Fibroblast of the aortic adventitia (primary cell): ENCODE measurements at places on chromosomes 7 and 10.

DNA sequence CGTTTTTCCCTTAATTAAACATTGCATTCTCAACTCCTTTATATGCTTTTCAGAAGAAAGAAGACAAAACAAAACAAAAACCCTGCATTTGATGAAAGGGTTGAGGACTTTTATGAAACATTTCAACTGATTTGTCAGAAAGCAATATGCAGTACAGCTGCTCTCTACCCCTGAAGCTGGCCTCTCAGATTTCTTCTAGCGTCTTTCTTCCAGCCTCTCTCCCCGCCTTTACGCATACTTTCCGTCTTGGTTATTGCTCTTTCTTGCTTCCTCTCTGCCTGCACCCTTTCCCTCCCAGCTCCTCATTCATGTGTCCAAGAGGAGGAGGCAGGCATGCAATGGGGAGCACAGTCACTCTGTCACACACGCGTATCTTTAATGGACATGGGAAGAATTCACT is 91.0 kb upstream of the COL1A2 start:
- DNase-seq: peak; percentile 87

DNA sequence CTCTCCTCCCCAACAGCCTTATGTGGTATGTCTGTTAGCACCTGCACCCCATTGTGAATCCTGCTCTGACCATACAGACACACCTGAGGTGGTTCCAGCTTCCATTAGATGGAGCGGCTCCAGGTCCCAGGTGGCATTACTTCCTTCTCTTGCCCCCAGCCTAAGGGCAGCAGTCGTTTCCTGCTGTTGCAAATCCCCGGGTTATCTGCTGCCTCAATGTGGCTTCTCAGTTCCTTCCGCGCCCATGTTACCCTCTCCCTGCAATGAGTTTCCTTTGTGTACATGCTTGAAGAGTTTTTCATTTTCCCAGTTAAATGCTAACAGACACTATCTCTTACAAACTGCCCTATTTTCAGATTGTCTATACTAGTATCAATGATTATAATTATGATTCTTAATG is 62.8 kb upstream of the PRKCQ start:
- DNase-seq: no peak

DNA sequence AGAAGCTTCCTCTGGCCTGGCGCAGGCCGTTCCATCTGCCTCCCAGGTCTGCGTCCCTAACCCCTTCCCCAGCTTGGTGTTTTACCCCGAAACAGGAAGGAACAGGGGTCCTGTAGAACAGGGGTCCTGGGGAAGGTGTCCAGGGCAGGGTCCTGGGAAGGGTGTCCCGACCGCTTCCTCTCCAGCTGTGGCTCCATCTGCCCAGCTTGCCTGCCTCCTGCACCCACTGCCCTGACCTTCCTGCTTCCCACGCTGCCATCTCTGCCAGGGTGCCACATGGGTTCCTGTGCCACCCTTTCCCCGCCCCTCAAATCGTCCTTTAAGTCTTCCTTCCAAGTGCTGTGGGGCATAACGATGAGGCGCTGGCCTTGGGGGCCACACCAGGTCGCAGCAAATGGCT is 32.4 kb downstream of the WDR86 start:
- DNase-seq: no peak

DNA sequence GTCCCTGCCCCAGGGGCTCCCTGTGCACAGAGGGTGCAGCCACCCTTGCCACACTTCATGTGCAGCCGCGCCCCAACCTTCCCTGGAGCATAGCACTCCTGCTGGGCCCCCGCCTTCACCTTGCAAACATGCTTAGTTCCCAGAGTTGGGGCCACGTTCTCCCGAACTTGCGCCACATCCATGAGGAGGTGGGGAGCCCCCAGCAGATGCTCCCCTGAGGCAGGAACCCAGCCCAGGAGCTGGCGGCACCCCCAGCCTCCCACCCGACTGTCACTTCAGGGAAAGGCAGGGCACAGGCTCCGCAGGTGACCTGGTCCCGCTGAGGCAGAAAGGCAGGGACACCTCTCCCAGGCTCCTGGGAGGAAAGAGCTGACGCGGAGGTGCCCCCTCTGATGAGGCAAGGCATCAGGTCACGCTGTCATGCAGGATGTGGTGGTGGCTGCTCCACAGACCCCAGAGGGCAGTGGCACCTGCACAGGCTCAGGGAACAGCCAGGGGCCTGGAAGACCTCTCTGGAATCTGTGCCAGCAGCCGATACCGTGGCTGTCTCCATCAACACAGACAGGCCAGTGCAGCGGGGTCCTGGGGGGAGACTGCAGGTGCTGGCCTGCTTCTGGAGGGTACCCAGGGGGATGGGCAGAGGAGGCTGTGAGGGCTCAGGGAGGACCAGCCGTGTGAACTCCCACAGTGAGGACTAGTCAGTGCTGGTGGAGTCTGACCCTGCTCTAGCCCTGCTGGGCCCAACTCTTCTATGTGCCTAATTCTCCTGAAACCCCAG is 221.3 kb downstream of the MAD1L1 start:
- no peak for DNase-seq

GRCh38 chr10:119412244-119413092 is 130.1 kb downstream of the RGS10 start:
- DNase-seq: peak; percentile 61

- DNase-seq: peak; percentile 73
Measured at GRCh38 chr7:73342645-73343044, 14.7 kb downstream of the FKBP6 start.

- DNase-seq: no peak
Measured at GRCh38 chr10:123135415-123136141, at the start of gene HMX3. Gene HMX3 (plus strand): TSS chr10:123135970. CDS start chr10:123136051, 81 bp downstream.

DNA sequence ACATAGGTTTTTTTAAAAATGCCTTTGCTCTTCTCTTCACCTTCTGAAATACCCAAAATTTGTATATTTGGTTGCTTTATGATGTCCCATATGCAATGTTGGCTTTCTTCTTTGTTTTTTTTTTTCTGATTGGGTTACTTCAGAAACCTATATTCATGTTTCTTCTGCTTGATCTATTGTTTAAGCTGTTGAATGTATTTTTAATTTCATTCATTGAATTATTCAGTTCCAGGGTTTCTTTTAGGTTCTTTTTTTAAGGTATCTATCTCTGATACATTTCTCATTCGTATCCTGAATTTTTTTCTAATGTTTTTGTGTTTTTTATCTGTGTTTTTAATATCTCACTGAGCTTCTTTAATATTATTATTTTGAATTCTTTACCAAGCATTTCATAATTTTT is 221.0 kb upstream of the MTPN start:
- DNase-seq: no peak

DNA sequence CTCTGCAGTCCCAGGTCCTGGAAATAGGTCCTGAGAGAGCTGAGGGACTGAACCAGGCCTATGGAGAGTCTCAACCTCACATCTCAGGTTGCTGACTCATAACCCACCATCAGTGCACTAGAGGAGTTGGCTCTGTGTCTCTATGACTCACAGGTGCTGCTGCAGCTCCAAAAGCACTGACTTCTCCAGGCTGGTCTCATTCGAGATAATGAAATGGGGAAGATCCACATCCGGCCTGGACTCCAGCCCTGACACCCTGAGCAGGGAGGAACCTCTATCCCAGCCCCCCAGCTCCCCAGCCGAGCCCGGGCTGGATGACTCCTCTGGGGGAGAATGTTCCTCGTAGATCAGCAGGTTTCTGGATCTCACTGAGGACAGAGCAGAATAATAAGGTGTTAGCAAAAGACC is 35.5 kb upstream of the DGKI start:
- DNase-seq: peak; percentile 99

GRCh38 chr10:56370217-56371113 is 9.4 kb upstream of the ZWINT start:
- no peak for DNase-seq

GRCh38 chr10:48234295-48234694 is 40.2 kb downstream of the FRMPD2 start:
- DNase-seq: no peak

GRCh38 chr7:71630516-71630915 is 498.6 kb downstream of the GALNT17 start:
- no peak for DNase-seq

GRCh38 chr10:132834891-132835847 is 49.2 kb upstream of the NKX6-2 start:
- no peak for DNase-seq

DNA sequence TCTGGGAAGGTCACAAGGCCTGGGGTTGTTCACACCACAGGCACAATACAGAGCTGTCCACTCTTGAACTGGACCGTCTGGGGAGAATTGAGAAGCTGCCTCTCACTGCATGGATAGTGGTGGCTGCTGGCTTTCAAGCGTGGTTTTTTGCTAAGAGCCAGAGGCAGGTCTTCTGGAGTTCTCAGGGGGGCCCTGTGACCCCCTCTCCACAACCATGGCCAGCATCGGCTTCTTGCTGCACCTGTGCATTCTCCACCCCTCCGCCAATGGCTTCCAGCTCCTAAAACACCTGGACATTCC is 140.3 kb downstream of the ADCY1 start:
- DNase-seq: no peak

DNA sequence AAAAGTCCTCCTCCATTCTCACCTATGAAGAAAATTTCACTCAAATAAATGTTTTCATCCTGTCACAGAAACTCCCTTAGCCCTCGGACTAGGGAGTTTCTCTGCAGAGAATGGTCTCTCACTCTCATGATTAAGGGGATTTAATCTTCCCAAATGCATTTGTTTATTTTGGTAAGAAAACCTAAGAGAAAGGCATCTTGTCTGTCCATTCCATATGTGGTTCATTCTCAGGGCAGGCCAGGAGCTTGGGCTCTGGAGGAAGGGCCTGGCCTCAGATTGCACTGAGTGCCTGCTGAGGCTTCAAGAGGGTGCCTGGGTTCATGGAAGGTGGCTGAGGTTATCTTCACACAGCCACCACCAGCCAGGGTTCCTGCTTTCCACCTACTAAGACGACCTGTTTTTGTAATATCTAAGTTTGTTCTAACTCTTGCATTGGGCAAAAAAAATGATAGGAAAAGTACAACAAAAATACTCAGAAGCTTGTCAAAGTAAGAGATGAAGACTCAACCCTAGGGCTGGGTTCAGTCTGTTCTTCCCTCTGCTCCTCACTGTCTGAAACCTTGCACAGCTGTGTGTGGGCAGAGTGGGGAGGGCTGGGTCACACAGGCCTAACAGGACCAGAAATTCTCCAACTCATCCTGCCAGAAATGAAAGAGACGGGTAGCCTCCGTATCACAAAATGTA is 186.7 kb downstream of the CXCL12 start:
- peak; percentile 34 for DNase-seq

GRCh38 chr10:90999512-91000172 is 78.8 kb upstream of the ANKRD1 start:
- DNase-seq: no peak

DNA sequence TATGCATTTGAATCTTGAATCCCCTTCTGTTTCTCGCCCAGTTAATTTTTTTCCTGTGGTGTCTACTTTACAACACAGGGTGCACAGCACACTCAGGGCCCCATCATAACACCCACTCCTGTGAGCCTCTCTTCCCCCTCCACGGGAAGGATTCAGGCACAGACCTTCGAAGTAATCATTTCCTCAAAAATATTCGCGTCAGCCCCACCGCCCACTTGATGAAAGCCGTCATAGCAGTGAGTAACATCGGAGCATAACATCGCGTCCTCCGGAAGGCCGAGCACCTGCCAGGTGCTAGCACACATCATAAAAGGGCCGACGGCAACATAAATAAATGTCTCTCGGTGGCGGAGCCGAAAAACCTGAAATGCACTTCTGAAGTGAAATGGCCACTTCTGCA is 201.7 kb upstream of the ADARB2 start:
- no peak for DNase-seq

- DNase-seq: no peak
Measured at GRCh38 chr7:43314379-43315158, 202.1 kb downstream of the HECW1 start.

- DNase-seq: no peak
Measured at GRCh38 chr7:87144173-87144657, 8.0 kb upstream of the DMTF1 start.

DNA sequence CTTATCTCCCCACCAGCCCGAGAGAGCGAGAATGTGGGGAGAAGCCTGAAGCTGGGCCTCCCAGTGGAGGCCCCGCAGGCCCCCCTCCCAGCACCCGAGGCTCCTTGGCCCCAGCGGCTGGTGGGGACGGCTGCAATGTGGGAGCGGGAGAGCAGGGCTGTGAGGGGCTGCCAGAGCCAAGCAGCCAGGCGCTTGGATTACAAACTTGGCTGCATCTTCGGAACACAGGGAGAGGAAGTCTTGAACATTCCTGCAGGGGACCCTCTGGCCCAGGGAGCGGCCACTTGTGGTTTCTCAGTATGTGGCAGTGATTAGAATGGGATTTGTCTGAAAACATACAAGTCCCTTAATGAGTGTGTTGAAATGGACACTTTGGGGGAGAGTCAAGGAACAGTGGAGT is 23.2 kb downstream of the ELN start:
- no peak for DNase-seq

DNA sequence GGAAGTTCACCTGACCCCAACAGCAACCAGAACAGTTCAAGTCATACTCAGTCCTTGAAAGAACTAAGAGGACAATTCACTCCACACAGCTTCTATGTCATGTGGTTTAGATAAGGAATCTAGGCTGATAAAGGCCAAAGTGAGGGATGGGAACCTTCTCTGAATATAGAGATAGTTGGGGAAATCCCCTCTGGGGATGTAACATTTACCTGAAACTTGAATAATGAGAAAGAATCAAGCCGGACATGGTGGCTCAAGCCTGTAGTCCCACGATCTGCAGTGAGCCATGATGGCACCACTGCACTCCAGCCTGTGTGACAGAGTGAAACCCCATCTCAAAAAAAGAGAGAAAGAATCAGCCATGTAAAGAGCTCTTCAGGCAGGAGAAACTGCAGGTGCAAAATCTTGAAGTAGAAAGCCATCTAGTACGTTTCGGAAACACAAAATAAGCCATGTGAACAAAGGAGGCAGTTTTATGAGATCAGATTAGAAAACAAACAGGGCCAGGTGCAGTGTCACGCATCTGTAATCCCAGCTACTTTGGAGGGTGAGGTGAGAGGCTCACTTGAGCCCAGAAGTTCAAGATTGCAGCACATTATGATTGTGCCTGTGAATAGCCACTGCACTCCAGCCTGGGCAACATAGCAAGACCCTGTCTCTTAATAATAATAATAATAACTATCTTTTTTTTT is 4.5 kb upstream of the DNMBP start:
- DNase-seq: no peak

DNA sequence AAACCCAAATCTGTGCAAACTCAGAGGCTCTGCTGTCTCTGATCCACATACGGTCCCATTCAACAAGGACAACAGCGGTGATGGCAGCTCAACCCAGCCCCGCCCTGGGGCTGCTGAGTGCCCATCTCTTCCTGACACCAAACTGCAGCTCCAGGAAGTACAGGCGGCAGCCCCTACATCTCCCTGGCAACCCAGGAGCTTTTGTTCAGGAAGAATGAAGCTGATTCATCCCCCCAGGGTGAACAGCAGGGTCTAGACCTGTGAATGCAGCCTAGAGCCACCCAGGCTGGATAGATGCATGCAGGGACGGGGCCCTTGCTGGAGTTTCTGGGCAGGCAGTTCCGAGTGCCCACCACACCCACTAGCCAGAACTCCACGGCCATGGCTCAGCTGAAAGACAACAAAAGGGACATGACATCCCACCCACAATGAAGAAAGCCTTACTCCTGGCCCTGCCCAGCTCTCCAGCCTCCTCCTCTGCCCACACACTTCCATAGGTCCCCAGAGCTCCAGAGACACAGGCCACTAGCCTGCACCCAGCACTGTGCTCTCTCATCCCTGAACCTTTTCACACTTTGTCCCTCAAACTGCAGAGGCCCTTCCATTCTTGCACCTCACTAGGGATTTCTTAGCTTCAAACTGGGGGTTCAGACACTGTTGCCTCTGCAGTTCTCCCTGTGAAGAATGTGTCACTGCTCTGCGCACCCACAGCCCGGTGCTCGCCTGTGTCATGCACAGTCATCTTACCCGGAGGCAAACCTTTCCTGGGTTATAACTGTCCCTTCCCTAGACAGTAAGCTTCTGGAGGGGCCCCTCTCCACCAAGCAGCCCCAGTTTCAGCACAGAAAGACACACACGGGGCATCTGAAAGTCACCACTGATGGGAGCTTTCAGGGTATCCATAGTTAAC is 99.1 kb downstream of the GRID1 start:
- no peak for DNase-seq
